ENCODE measurements at places on chromosomes 2 and 18.

DNA sequence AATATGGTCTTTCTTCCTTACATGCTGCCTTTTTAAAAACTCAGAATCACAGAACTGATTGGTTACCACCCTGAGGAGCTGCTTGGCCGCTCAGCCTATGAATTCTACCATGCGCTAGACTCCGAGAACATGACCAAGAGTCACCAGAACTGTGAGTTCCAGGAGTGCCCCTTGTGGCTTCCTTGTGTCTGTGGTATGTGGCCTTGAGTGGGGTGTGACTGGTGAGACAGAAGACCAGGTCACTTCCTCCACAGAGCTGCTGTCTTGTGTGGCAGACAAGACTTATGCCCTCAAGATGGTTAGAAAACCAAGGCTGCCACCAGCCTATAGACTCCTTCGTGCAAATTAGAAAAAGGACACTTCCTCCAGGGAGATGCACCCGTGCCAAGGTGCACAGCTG lies 72.6 kb downstream of the EPAS1 start:
- DNase-seq, result no peak

DNA sequence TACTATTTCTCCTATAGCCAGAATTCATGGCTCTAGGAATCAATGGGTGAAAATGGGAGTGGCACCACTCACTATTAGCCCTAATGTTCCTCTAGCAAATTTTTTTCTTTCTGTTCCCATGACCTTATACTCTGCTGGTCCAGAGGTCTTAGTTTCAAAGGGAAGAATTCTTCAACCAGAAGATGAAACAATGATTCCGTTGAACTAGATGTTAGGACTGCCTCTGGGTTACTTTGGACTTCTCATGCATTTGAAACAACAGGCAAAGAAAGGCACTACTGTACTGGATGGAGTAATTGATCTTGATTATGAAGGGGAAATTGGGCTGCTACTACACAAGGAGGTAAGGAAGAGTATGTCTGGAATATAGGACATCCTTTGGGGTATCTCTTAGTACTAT lies 18.6 kb upstream of the ADCYAP1 start:
- DNase-seq, result no peak

GRCh38 chr2:56130463-56131070 lies 53.2 kb upstream of the CCDC85A start:
- DNase-seq, result no peak

DNA sequence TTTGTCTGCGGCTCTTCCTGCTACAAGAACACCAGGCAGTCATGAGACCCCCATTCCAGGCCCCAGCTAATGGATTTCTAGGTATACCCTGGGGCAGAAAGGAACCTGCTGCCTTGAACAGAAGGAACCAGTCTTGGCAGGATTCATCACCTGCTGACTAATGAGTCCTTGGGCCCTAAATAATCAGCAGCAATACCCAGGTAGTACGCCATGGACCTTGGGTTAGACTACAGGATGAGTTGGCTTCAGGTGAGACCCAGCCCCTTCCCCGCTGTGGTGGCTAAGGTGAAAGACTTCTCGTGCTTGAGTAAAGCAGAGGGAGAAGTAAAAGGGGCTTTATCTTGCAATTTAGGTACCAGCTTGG lies 105.0 kb downstream of the SPIRE1 start:
- no peak for DNase-seq

DNA sequence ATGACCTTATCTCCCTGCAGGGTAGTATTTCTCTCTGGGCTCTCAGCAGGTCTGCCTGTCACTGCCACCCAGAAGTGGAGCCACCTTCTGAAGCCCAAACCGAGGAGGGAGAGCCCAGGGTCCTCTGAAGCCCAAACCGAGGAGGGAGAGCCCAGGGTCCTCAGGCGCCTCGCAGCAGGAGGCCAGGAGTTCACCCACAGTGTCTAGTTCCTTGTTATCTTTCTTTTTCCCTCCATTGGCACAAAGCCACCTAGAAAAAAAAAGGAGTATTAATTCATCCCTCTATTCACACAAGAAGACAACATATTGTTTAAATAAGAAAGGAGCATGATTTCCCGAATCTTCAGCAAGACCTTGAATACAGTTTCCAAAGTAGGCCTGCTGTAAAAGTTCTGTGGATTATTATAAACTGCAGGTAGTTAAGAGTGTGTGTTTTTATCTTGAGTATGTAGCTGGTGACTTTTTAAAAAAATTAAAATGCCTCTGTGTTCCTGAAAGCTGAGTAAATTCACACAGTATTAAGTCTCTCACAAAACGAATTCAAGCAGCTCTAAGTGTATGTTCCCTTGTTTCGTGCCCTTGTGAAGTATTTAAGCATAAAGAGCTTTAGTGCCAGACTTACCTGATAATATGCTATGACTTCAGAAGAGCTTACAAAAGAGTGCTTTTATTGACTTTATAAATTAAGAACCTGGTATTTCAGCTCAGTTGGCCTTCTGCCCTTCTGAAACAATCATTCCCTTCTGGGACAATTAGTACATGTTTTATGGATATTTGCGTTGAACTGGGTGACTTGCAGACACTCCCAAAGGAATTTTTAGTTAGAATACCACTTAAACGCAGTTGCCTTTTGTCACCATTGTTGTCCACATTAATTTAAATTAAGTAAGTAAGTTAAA lies 11.7 kb upstream of the GRHL1 start:
- no peak for DNase-seq

GRCh38 chr18:61991201-61991600 lies 98.4 kb upstream of the RNF152 start:
- DNase-seq, result no peak

DNA sequence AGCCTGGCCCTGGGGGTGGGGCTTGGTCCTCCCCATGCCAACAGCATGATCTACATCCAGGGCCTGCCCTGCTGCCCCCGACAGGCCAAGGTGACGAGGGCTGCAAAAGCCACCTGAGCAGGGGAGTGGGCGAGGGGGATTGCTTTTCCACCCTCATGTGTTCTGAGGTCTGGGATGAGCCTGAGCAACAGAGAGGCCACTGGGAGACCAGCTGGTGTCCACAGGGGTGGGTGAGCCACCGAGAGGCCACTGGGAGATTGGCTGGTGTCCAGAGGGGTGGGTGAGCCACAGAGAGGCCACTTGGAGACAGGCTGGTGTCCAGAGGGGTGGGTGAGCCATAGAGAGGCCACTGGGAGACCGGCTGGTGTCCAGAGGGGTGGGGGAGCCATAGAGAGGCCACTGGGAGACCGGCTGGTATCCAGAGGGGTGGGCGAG lies 147.4 kb upstream of the GPC1 start:
- DNase-seq, result no peak

GRCh38 chr2:45925026-45925425 lies 273.6 kb downstream of the PRKCE start:
- no peak for DNase-seq

- DNase-seq, result no peak
Measured at GRCh38 chr2:232634206-232635150, 1.1 kb downstream of the EFHD1 start.
